ENCODE measurements at places on chromosomes 7 and 10.

- DNase-seq, result no peak
These were observed 39.6 kb downstream of the GLI3 start for GRCh38 chr7:42197451-42197850.

- DNase-seq, result no peak
These were observed 569.4 kb downstream of the HTR7 start for GRCh38 chr10:90288391-90288933.

GRCh38 chr7:44145479-44145968, 4.4 kb upstream of the MYL7 start:
- DNase-seq, result peak; percentile 75

- DNase-seq, result no peak
These were observed 119.2 kb downstream of the LRRC4 start for GRCh38 chr7:127911968-127912511.

DNA sequence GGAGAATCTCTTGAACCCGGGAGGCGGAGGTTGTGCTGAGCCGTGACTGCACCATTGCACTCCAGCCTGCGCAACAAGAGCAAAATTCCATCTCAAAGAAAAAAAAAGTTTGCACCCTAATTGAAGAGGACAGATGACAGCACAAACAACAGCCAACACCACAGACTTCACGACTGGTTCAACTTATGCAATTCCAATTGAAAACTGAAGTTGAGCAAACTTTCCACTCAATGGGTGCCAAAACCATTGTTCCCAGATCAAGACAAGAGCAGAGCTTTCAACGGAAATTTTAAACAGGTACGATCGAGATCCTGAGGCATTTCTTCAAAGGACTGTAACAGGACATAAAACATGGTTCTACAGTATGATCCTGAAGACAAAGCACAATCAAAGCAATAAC, 149.7 kb downstream of the KMT2E start:
- DNase-seq, result no peak

DNA sequence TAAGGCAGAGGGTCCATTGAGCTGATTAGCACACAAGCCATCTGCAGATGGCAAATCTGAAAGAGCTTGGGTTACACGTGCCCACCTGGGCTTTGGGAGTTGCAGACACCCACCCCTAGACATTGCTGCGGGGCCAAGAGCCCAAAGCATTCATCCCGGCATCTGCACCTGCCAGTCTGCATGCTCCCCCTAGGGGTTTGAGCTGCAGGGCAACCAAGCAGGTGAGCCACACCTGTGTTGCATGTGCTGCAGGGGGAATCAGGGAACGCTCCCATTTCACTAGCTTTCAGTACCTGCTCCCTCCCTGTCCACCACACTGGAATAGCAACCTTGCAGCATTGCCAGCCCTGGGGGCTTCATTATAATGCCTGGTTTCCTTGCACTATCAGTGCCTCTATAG, 21.1 kb downstream of the C7orf33 start:
- no peak for DNase-seq

Measured in stimulated activated CD4-positive, alpha-beta T cell treated with anti-CD3 and anti-CD28 coated beads, Interleukin-2, amount 100 ng/mL, for 4 hours (primary cell).